Dorsolateral prefrontal cortex (tissue), 122 donors: ENCODE measurements at places on chromosomes 4 and X. TPM values are rescaled to one million over a fixed set of nuclear protein-coding genes. Genes with fewer than 3 reads are reported as not detected.

The IL1RAPL2 gene
- 4.2 TPM for total RNA-seq

The CENPE gene
- total RNA-seq = 0.74 TPM

The CXCL8 gene
- 0.45 TPM for total RNA-seq

The SHISA3 gene
- 0.76 TPM for total RNA-seq

The GPRASP1 gene
- 116 TPM for total RNA-seq

The CITED1 gene
- total RNA-seq = 13.8 TPM

The FRMPD3 gene
- 5.6 TPM for total RNA-seq

GRCh38 chr4:110135523-110135922 lies 62.9 kb downstream of the ELOVL6 start:
- DNase-seq = no peak

- DNase-seq = no peak
Measured at GRCh38 chrX:14295426-14295825, 233.9 kb upstream of the GLRA2 start.

GRCh38 chr4:164538097-164538496 lies 215.8 kb upstream of the SMIM31 start:
- DNase-seq = no peak

- DNase-seq = no peak
Measured at GRCh38 chrX:101160001-101160400, 59.6 kb upstream of the DRP2 start.

DNA sequence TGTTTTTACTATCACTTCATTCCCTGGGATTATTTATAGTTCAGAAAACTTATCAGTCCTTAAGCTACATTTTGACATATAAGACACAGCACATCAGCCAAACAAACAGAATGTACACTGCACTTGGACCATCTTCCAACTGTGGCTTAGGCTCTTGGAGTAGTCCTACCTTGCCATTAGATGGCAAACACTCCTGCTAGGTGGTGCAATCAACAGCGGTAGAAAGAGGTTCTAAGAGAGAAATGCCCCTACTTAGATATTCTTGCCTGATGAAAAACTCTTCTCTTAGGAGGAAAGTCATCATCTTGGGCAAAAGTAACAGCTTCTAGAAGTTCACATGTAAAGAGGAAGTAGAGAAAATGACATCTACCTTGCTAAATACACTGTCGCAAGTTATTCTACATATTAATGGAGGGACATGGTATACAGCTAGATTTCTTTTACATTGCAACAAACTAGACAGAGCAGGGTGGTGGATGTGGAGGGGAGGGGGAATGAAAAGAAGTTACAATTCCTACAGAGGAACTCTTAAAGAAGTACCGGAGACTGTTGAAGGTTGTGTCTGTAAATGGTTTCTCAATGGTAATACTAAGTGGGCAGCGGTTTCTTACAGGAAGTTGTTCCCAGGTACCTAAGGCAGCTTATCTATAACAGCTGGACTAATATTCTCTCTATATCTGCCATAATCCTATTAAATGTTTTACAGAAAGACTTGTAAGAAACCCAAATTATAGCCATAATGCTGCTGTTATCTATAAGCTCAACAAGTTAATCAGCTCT lies 8.1 kb upstream of the STPG2 start:
- no peak for DNase-seq

- DNase-seq = no peak
Measured at GRCh38 chrX:129597905-129598304, 56.9 kb downstream of the APLN start.

GRCh38 chr4:40170588-40170987 lies 26.2 kb upstream of the RHOH start:
- no peak for DNase-seq

DNA sequence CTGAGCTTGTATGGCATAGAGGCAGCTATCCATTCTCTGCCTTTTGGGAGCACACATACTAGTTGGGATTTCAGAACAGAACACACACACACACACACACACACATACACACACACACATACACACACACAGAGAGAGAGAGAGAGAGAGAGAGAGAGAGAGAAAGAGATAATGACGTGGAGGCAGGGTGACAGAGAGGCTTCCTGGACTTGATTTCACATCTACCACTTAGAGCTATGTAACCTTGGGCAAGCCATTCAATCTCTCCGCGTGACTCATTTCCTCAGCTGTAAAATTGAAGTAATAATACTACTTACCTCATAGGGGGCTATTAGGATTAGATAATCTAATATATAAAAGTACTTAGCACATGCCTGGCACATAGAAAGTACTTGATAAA lies 12.3 kb upstream of the GRIA3 start:
- DNase-seq = no peak

DNA sequence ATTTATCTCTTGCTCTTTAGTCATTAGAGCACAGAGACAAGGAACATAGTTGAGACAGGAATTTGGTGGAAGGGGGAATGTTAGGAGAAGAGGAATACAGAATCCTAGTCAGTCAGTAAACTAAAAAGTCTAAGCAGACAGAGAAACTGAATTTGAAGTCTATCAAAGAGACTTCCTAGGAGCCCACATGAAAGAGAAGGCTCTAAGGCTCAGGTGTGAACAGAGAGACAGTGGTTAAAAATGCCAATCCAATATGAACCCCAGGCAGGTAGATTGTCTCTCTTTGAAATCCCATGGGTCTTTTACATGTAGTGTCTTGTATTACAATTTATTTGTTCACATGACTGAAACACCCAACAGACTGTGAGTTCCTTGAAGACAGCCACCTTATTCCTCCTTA lies 77.8 kb upstream of the NFKB1 start:
- no peak for DNase-seq

DNA sequence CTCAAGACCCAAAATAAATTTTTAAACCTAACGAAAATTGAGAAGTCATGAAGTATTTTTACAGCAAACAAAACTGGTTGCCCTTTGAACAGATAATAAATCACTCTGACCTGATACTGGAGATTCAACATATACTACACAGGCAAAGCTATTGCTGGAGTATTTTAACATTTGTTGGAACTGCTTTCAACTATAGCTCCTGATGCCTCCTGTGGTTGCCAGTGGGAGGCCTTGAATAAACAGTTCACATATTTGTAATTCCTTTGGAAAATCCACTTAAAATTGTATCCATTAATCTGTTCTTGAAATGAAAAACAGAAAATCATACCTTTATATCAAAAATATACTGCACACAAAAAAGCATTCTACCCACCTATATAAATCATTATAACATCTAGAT lies 605.1 kb downstream of the KCTD8 start:
- DNase-seq = no peak
